ENCODE measurements at places on chromosomes 12 and 14. TPM values are rescaled to one million over a fixed set of nuclear protein-coding genes. Genes with fewer than 3 reads are reported as not detected.

ACRBP gene
- 1.6 TPM for total RNA-seq

SCN8A gene
- total RNA-seq, result 0.19 TPM

KRT84 gene
- not detected for total RNA-seq

CLEC4C gene
- not detected for total RNA-seq

ETFBKMT gene
- total RNA-seq, result 5.7 TPM

TMEM132C gene
- total RNA-seq, result 0.27 TPM

ACOT6 gene
- not detected for total RNA-seq

PDZRN4 gene
- not detected for total RNA-seq

RFLNA gene
- not detected for total RNA-seq

SLCO1A2 gene
- not detected for total RNA-seq

GPR65 gene
- 0.57 TPM for total RNA-seq

Measured in cardiac septum (tissue), 1 donor.